ENCODE measurements at places on chromosomes 7 and 10. TPM values are rescaled to one million over a fixed set of nuclear protein-coding genes. Genes with fewer than 3 reads are reported as not detected.

The MYL10 gene
- not detected for total RNA-seq

The HMX3 gene
- total RNA-seq, result not detected

The TYW1B gene
- total RNA-seq, result 7.0 TPM

The EPO gene
- not detected for total RNA-seq

The GPER1 gene
- 4.2 TPM for total RNA-seq

The NPY4R gene
- total RNA-seq, result not detected

The ZNHIT1 gene
- 94.7 TPM for total RNA-seq

The PDE1C gene
- 6.1 TPM for total RNA-seq

The CFAP69 gene
- 12.6 TPM for total RNA-seq

The UBE2D1 gene
- 11.5 TPM for total RNA-seq

The HOXA3 gene
- 3.4 TPM for total RNA-seq

The SGCE gene
- total RNA-seq, result 112 TPM

The CTBP2 gene
- 52.2 TPM for total RNA-seq

The CRHR2 gene
- total RNA-seq, result not detected

The ARL5B gene
- total RNA-seq, result 15.2 TPM

The RBP3 gene
- not detected for total RNA-seq

The PRR15 gene
- 0.38 TPM for total RNA-seq

The TRPV6 gene
- total RNA-seq, result under 0.01 TPM

The NPSR1 gene
- not detected for total RNA-seq

The TDRD1 gene
- total RNA-seq, result 0.19 TPM

The CREB5 gene
- total RNA-seq, result 12.4 TPM

The TSPAN12 gene
- 9.5 TPM for total RNA-seq

The GRM3 gene
- not detected for total RNA-seq

The CCL26 gene
- total RNA-seq, result 1.5 TPM

The ASZ1 gene
- total RNA-seq, result not detected

The FBXW4 gene
- total RNA-seq, result 65.8 TPM

The CACNB2 gene
- 2.4 TPM for total RNA-seq

The HTR5A gene
- not detected for total RNA-seq

The LAMB1 gene
- 218 TPM for total RNA-seq

The EVX1 gene
- total RNA-seq, result not detected

The ADIRF gene
- total RNA-seq, result 826 TPM

The H2BK1 gene
- not detected for total RNA-seq

The CYP2C9 gene
- total RNA-seq, result not detected

The FAM25G gene
- not detected for total RNA-seq

The FGFR2 gene
- 22.2 TPM for total RNA-seq

The PRSS37 gene
- total RNA-seq, result not detected

The CHST12 gene
- total RNA-seq, result 15.0 TPM

The CLDN4 gene
- 1.3 TPM for total RNA-seq

The AKR1C1 gene
- total RNA-seq, result 339 TPM

The C10orf67 gene
- not detected for total RNA-seq

The OGDHL gene
- total RNA-seq, result not detected

The CPA2 gene
- total RNA-seq, result not detected

The ABCB1 gene
- 1.0 TPM for total RNA-seq

The SPDYE16 gene
- total RNA-seq, result not detected

The ATRNL1 gene
- 0.98 TPM for total RNA-seq

The STEAP1B gene
- total RNA-seq, result not detected

The ABLIM1 gene
- total RNA-seq, result 210 TPM

The TBXAS1 gene
- 23.0 TPM for total RNA-seq

The GSDME gene
- 44.0 TPM for total RNA-seq

The WDR86 gene
- total RNA-seq, result 16.7 TPM

The TMEM130 gene
- not detected for total RNA-seq

The ANKRD1 gene
- not detected for total RNA-seq

The KAZALD1 gene
- total RNA-seq, result 0.98 TPM

The METTL2B gene
- total RNA-seq, result 21.4 TPM

The RADIL gene
- total RNA-seq, result 7.1 TPM

The NACAD gene
- 1.1 TPM for total RNA-seq

The PPP1R3C gene
- total RNA-seq, result 2.9 TPM

Data from subcutaneous adipose tissue (tissue), 4 donors.